ENCODE measurements at places on chromosomes 13 and 19.

- DNase-seq = no peak
These were observed 51.8 kb upstream of the TPM4 start for GRCh38 chr19:16024266-16025107.

GRCh38 chr13:43195551-43195950 lies 172.2 kb downstream of the DNAJC15 start:
- no peak for DNase-seq

GRCh38 chr19:35002037-35002535 lies 2.0 kb downstream of the GRAMD1A start:
- DNase-seq = no peak

- no peak for DNase-seq
These were observed 25.2 kb upstream of the IGSF23 start for GRCh38 chr19:44587963-44588770.

- no peak for DNase-seq
These were observed 13.9 kb downstream of the RABAC1 start for GRCh38 chr19:41945135-41945766.

DNA sequence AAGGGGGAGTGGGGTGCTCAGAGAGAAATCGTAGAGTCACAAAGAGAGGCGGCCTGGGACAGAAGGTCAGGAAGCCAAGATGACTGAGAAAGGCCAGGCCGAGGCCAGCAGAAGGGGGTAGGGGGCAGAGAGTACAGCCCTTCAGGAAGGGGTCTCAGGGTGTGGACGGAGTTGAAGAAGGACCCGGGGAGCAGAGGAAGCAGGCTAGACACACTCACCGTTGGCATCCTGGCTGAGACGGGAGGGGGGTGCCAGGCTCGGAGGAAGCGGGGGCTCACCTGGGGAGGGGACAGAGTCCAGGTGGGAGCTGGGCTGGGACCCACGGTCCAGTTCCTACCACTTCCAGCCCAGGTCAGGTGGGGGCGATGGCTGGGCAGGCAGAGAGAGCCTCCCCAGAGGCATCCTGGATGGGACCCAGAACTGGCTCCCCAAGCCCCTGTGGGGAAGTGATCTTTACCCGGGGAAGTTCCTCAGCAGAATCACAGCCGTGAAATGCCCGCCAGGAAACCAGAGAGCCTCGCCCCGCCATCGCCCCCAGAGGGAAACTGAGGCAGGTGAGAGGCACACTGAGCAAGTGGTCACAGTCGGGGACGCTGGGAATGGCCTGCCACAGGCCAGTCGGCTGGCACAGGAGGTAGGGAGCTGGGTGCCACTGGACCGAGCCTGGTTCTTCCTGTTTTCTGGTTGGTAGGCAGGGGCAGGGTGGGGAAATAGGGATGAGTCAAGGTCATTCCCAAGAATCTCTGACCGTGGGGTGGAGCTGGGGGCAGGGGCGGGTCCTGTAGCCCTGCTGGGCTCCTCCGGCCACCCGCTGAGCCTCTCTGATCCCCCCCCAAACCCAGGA lies 1.4 kb downstream of the MATK start:
- no peak for DNase-seq

- DNase-seq = no peak
These were observed 24.9 kb upstream of the PIK3R2 start for GRCh38 chr19:18128044-18128443.

DNA sequence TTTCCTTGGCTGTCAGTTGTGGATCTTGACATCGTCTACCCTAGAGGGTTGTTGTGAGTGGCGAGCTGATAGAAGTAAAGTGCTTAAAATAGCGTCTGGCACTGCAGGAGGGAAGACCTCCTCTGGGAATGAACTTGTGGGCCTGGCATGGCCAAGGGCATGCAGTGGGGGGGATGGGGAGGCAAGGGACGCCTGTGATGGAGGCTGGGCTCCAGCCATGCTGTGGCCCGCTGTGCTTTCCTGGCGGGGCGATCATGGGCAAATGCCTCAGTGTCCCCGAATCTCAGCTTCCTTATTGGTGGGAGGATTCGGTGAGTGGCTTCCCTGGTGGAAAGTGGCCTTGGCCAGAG lies 10.7 kb downstream of the CARM1 start:
- no peak for DNase-seq

GRCh38 chr19:31232871-31233270 lies 116.4 kb downstream of the TSHZ3 start:
- DNase-seq = no peak

DNA sequence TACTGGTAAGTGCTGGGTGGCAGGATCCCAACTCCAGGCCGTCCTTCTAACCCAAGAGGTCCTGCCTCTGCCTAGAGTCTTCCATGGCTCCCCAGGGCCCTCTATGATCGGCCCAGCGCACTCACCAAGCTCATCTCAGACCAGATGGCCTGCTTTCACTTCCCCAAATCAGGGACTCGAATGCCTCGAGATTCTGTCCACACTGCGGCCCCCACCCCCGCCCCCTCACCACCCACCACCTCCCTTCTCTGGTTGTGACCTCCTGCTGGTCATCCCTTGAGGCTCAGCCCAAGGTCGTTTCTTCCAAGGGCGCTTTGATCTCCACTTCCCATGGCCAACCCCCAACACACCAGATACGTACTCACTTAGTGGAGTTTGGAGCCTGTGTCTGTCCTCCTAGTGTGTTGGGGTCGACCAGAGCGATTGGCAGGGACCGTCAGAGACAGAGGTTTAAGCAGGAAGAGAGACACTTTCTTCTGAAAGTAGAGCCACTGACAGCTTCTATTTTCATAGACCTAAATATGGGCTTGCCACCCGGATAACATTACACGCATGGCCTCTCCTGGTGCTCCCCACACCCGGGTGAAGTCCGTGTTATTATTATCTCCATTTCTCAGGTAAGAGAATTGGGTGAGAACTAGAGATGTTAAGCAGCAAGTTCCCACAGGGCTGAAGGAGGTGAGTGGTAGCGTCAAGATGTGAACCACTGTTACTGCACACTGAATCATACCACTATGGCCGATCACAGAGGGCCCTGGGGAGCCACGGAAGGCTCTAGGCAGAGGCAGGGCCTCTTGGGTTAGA lies at the start of gene FCER2:
Gene FCER2 (minus strand): TSS at position 478 of the 804 bp plus-strand sequence. CDS start 2,371 bp downstream, outside the sequence.
- no peak for DNase-seq

GRCh38 chr13:79406597-79406908 lies 498 bp upstream of the RBM26 start:
- DNase-seq = no peak

DNA sequence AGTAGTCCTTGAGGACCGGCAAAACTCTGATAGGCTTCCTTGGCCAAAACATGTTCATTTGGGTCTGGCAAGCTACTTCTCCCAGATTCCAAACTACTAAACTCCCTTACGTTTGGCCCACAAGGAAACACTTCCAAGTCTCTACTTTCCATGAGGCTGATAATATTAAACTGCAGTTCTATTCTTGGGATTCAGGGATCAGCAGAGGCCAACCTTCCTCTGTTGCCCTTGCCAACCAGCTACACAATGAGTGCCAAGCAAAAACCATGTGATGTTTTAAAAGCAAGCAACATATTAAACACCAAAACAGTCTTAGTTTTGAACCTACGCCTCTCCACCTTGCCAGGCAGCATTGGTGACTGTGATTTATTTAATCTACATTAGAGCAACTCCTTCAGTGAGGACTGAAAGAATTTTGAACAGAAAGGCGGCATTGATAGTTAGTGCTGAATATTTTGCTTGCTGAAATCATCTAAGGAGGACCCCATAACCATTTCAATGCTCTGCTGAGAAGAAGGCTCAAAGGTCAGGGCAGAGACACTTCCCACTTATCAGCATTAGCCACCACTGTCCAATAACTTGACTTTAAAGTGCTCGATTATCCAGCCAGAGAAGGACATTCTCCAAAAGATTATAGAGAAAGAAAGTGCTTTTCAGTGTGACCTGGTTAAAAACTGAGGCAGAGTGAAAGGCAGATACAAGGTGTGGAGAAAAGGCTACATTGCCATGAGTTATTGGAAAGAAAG lies 287.1 kb downstream of the TBC1D4 start:
- no peak for DNase-seq

- no peak for DNase-seq
These were observed at the start of gene RASAL3 for GRCh38 chr19:15464394-15465385. TSS of gene RASAL3 (minus strand) at chr19:15464544. CDS start at chr19:15464358, 186 bp downstream.
